Activated CD4-positive, alpha-beta T cell treated with anti-CD3 and anti-CD28 coated beads, Interleukin-2, amount 50 U/mL, for 24 hours (primary cell): ENCODE measurements at places on chromosomes 11 and 22.

DNA sequence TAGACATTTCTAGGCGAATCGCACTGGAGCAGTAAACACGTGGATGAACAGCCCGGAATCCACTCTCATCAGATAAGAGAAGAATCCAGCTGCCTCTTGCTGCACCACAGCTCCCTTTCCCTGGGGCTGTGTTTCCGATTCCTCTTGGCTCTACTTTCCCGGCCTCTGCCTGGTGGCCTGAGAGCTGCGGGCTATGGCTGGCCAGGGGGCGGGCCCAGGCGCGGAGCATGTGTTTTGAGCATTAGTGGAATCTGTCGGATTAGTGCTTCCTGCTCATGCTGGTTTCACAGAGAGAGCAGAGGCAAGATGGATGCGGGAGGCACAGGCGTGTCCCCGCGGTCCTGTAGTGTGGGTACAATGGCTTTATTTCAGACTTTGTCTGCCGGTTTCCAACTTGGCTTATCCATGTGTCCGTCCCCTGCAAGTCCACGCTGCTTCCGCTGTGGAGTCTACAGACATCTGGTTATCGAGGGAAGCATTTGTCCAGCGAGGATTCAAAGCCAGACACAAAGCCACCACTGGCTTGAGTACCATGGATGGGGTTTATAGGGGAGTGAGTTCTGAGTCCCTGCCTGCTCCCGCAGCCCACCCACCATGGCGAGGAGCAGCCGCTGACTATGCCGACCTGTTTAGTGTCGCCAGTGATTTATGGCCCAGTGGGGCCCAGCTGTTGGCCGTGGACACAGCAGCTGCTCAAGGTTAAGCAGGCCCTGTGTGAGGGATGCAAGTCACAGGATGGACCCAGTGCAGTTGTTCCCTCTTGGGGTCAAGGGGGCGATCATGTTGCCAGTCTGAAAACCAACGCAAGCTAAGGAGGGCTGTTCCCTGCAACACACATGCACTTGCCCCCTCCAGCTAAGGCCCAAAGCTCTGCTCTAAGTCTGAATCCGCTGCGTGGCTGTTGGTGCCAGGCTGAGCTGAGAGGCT, 43.3 kb upstream of the EP300 start:
- DNase-seq: no peak

DNA sequence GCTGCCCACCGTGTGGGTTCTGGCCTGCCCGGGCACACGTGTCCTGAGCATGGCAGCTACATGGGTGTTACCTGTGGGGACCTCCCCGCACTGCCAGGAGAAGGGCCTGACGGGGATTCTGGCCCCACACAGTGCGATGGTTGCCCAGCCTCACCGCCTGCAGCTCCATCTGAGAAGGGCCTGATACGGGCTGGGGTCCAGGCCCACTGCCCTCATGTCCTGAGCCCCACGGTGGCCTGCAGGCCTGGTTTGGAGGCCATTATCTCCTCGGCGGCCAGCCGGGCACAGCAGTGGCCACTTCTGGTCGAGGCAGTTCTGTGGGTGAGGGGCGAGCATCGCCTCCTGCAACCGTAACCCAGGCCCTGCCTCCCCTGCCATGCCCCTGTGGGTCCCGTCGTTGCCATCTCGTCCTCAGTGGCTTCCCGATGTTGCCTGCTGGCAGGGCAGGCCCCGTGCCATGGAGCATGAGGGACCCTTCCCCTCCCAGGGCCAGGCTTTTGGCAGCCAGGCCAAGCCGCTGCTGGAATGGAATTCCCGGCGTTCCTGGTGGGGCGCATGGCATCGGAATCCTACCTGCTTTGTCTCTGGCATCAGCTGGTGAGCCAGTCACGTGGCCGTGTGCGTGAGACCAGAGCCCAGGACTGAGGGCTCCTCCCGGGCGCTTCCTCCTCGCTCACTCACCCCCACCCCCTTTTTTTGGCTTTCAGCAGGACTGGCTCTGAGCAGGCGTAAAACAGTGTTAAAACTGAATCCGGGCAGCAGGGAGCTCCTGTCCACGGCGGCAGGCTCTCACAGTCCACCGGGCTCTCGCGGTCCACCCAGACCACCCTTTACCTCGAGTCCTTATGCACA, 71.9 kb upstream of the PPARA start:
- DNase-seq: no peak

- no peak for DNase-seq
These were observed 97.6 kb downstream of the KCNQ1 start for GRCh38 chr11:2542406-2542805.

- no peak for DNase-seq
These were observed 21.6 kb downstream of the NNMT start for GRCh38 chr11:114317787-114318137.

DNA sequence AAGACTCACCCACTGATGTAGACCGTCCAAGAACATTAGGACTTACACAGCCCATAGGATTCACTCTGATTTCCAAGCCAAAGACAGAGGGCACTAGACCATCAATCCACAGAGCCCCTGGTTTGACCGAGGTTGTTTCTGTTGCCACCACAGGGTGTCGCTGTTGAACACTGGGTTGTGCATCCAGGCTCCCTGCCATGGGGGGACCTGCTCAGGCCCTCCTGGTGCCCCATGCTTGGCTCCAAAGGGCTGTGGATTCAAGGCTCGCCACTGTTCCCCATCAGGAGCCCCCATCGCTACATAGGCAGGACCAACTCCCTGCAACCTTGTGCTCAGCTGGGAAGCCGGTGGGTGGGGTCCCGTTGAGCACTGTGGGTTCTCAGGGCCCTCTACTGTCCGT, 128.0 kb upstream of the ANO1 start:
- no peak for DNase-seq

DNA sequence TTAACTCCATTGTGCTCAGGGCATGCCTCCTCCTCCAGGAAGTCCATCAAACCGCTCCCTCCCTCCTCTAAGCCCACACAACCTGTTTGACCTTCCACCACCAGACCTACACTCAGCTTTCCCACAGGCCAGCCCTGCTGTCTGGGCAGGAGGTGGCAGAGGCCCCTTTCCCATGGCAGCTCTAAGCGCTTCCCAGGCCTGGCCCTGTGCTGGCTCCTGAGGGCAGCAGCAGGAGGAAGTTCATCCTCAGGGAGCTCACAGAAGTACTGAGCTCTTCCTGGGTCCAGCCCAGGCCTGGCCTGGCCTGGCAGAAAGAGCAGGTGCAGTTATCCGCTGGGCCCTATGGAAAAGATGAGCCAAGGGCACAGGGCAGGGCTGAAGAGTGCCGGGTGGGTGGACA, 31.4 kb downstream of the ARAP1 start:
- no peak for DNase-seq

GRCh38 chr11:133928628-133929059, 28.1 kb downstream of the IGSF9B start:
- DNase-seq: peak; percentile 25

DNA sequence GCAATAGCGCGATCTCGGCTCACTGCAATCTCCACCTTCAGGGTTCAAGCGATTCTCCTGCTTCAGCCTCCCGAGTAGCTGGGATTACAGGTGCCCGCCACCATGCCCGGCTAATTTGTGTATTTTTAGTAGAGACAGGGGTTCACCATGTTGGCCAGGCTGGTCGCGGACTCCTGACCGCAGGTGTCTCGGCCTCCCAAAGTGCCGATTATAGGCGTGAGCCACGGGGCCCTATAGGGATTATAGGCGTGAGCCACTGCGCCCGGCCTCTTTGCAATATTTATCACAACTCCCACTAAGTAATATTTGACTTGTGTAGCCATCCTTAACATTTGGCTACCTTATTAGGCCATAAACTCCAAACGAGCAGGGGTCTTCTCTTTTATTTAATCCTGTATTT, 879 bp upstream of the CUL5 start:
- DNase-seq: no peak

DNA sequence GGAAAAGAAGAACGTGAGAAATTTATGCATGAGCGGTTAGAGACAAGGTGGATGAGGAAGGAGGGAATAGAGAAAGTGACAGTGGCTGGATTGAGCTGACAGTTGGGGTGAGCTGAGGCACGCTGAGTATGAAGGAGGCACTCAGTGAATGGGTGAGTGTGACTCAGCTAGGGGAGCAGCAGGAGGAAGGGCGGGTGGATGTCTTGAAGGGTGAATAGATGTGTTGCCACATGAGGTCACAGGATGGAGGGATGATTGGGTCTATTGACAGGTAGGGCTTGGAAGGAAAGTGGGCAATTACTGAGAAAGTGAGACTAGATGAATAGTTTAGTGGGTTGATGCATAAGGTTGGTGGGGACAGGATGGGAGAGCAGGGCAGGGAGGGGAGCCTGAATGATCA, 8.0 kb downstream of the IFITM10 start:
- DNase-seq: no peak

GRCh38 chr11:125379981-125380380, 116.1 kb downstream of the FEZ1 start:
- no peak for DNase-seq

- DNase-seq: no peak
These were observed 27.2 kb downstream of the GRAMD1B start for GRCh38 chr11:123457187-123457770.

DNA sequence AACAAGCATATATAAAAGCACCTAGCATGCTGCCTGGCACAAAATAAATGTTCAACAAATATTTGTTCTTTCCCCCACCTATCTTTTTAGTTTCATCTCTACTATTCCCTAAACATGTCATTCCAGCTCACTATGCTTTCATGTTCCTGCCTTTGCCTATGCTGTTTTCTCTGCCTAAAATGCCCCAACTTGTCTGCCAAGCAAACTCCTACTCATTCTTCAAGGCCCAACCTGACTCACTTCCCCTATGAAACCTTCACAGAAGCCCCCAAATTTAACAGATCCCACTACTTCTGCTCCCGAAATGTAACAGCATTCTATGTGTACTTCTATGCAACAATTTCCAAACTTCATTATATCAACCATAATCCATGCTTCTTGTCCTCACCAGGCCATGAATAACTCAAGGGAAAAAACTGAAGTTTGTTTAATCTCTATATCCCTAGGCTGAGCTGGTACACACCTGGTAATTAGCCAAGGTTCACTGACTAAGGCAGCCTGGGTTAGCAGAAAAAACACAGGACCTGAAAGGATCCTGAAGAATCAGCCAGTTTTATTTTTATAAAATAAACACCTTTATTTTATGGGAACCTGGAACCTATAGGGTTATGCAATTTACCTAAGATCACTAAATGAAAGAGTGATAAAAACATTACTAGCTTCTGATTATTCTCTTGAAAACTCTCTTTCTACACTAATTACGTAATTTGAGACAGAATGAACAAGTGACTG, 72.2 kb downstream of the PAK1 start:
- no peak for DNase-seq

- DNase-seq: no peak
These were observed 118.1 kb upstream of the CLPB start for GRCh38 chr11:72552399-72552910.

DNA sequence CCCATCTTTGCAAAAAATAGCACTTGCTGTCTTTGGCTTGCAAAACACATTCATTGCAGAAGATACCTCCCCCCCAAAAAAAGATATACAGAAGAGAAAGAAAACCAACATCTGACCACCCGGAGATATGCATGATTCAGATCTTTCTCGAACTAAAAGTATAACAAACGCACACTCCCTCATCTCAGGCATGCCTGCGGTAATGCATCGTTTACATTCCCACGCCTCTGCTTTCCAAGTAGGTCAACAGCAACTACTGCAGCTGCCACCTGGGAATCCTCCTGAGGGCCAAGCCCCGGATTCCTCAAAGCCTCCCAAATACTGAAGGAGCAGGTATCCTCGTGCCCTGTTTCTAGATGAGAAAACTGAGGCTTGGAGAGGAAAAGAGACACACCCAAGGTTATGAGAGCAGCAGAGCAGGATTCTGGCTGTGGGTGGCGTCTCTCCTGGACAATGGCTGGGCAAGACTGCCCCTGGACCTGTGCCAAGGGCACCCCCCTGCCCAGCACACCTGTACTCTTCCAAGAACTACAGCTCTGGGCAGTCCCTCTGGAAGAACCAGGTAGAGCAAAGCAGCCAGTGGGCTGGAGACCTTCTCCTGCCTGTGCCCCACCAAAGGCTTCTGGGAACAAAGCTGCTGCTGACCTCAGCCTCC, 38.1 kb downstream of the NUP50 start:
- no peak for DNase-seq

DNA sequence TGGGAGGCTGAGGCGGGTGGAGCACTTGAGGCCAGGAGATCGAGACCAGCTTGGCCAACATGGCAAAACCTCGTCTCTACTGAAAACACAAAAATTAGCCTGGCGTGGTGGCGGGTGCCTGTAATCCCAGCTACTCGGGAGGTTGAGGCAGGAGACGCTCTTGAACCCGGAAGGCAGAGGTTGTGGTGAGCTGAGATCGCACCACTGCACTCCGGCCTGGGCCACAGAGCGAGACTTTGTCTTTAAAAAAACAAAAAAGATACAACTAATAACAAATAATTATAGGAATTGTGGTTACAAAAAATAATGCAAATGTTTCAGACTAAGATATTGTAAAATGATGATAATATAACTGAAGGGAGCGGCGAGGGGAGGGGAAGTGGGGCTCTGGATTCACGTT, 90.3 kb upstream of the RTL6 start:
- no peak for DNase-seq

DNA sequence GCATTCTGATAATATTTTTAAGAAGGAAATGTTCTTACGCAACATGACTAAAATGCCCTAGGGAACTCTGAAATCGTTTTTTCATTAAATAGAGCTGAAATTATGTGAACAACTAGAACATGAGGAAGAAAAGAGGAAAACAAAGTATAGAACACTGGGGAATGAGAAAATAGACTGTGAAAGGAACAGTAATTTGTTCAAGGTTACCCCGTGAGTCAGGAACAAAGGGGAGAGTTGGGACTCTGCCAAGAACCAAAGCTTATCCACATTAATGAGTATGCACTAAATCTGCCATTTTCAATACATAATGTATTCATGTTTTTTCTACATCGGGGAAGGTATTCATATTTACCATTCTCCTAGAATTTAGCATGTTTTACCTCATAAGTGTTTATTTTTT, 961.8 kb upstream of the CCDC90B start:
- DNase-seq: no peak

DNA sequence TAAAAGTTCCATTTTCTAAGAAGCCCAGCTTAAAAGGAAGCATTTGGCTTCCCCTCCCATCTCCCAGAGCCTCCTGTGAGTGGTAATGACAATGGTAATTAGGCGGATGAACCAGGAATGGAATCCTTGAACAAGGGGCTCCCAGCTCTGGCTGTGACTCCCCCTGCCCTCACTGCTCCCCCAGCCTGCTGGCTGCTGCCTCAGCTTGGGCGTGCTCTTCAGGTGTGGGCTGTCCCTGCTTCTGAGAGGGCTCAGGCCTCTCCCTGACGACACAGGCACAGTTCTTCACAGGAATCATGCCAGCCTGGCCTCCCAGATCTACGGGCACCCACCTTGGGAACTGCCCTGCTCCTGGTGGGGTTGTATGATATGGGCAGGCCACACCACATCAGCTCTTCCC, 81.7 kb upstream of the NARS2 start:
- DNase-seq: no peak

DNA sequence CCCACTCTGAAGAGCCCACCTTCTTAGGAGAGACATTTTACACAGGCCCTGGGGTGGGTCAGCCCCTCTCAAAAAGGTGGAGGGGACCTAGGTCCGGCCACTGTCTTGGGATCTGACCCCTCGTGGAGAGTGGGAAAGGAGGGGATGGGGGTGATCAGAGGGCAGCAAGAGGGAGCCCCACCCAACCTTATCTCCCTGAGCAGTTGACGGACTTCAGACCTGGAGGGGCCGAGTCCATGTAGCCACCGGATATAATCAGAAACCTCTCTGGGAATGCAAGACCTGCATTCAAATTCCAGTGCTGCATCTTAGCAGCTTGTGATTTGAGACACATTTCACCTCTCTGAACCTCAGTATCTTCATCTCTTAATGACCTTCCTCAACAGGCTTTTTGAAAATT, 44.0 kb downstream of the TP53I11 start:
- DNase-seq: no peak
